HCT116 (cell line): ENCODE measurements at places on chromosomes 3 and 15. TPM values are rescaled to one million over a fixed set of nuclear protein-coding genes. Genes with fewer than 3 reads are reported as not detected.
A peak's percentile ranks its signal among the peaks of the same experiment; 100 is the strongest.

GRCh38 chr3:27287052-27287451 is 82.1 kb downstream of the NEK10 start:
- no peak for DNase-seq

- no peak for DNase-seq
Measured at GRCh38 chr3:190680691-190681090, 166.8 kb downstream of the IL1RAP start.

DNA sequence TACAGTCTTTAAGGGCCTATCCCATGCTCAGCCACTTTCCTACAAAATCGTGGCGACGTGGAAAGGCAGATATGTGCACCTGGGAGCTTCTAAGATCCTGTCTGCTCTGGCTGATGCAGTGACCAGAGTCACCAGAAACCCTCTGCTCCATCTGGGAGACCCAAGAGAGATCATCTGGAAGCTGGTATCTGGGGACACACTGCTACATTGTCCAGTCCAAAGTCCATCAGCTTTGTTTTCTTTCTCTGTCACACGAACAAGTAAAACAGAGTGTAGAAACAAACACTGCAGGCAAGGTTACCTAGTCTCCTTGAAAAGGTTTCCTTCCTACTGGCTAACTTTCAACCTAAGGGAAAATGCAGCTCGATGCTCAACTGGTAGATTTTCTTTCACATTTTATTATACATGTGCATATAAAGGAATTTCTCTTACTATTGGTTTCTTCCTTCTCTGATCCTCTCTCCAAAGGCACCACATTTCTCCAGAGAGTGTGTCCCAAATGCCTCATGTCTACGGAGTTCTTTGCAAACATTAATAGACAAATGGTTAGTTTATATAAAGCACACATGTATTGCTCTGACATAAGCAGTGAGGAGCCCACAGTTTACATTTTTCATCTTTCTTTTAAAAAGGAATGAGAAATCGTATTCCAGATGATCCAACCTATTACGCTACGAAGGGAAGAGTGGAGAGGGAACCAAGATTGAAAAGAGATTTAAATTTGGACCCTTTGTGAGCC is 8.3 kb upstream of the GREM1 start:
- no peak for DNase-seq

DNA sequence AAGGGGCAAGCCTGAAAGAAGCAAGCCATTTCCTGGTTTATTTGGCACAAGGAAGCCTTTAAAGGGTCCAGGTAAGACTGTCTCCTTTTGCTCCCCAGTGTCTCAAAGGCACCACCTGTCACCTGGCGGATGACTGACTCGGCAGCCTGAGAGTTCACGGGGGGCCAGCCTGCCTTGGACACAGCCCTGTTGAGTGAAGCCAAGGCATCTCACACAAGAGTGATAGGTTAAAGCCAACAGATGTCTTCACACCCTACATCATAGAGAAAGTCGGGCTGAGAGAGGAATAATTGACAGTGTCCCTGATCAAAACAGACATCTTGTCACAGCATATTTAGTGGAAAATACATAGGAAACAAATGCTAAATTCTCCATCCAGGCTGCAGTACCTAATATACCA is 28.2 kb upstream of the LIPC start:
- DNase-seq, result no peak

GRCh38 chr15:27410996-27411605 is 440.1 kb downstream of the GABRG3 start:
- DNase-seq, result no peak

DNA sequence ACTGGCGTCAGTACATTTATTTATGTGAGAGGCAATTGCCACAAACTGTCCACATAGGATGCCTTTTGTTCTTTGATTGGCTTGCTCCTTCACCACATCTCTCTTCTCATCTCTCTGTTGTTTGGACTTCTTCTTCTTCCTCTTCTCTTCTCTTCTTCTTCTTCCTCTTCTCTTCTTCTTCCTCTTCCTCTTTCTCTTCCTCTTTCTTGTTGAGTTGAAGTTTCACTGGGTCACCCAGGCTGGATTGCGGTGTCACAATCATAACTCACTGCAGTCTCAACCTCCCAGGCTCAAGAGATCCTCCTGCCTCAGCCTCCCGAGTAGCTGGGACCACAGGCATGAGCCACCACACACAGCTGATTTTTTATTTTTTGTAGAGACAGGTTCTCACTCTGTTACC is 67.7 kb upstream of the GSK3B start:
- no peak for DNase-seq

GRCh38 chr3:195544634-195545033 is 1.5 kb upstream of the PPP1R2 start:
- DNase-seq, result no peak

DNA sequence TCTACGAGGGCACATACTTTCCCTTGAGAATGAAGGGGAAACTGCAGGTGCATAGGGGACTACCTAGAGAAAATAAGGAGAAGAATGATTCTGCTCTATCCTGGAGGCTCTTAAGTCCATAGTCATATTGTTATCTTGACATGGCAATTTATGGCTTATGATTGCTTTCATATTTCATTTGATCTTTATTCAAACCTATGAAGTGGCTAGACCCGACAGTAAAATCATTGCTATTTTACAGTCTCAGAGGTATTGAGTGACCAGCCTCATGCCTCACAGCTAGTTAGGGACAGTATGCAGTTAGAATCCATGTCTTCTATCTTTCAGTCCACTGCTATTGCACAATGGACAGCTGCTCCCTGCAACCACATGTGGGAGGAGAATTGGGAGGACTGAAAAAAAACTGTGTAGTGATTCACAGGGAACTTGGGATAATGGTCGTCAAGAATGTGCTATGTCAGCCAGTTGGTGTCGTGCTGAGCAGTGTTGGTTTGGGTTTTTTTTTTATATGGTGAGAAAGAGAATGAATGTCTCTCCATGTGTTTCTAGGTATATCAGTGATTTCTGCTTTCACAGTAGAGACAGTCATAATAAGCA is 63.2 kb upstream of the SPPL2A start:
- DNase-seq, result peak; percentile 27

GRCh38 chr3:150956376-150956775 is 16.2 kb downstream of the CLRN1 start:
- DNase-seq, result no peak

DNA sequence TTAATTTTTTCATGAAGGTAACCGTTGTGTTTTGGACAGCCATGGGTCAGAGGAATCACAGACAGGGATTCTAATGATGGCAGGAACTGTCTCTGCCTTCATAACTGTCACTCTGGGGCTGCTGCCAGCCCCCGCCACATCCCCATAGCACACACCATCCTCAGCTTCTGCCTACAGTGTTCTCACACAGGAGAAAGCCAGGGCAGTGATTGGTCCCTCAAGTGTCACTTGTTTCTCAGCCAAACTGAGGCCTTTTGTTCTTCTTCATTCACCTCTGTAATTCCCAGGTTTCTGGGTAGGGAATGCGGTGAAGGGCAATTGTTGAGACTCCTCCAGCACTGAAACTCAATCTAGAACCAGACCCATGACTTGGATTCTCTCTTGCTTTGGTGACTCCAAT is 65.4 kb upstream of the C3orf80 start:
- no peak for DNase-seq

DNA sequence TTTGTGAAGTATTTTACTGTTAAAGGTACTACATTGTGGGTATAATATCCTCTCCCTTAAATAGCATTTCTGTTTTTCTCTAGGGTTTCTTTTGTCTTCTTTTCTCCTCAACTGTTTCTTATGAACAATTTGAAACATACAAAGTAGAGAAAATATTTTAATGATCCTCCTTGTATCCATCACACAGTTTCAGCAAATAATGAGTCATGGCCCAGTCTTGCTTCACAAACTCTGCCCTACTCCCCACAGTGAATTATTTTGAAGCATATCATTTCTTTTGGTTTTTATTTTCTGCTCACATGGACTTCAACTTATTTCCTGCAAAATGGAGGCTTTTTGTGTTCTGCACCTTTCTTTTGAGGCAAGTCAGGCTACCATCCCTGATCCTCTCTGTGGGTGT is 6.1 kb upstream of the SCAANT1 start:
- no peak for DNase-seq

GRCh38 chr3:81462921-81463320 is 298.5 kb downstream of the GBE1 start:
- DNase-seq, result no peak

DNA sequence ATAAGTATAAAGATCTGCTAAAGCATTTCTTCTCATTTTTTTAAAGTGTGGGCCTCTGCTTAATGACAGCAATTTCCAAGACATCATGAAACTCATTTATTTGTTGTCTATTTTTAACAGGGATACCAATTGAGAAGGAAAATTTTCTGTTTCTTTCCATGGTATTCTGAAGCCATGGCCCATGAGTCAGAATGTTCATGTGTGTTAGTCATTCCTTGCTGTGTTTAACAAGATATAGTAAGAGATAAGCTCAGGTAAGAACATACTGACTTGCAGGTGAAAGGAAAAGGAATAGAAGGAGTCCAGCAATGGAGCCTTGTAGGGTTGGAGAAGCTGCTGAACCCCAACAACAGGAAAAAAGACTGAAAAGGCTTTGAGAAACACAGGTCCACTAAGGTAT is 17.0 kb upstream of the ARID3B start:
- no peak for DNase-seq

DNA sequence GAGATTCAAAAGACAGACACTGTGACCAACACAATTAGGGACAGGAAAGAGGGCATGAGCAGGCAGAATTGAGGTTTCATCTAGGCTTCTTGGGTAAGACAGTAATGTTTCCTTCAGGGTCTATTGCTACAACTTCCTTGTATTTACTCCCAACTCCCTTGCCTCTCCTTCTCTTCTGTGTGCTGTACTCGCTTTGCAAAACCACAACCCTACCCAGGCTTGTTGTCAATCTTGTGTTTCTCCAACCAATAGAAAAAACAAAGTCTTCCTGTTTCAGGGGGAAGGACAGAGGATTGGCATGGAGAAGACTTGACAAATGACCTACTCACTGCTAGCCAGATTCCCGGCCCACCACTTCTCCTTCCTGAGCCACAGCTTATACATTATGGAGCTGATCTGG is 36.3 kb upstream of the MASP1 start:
- no peak for DNase-seq

DNA sequence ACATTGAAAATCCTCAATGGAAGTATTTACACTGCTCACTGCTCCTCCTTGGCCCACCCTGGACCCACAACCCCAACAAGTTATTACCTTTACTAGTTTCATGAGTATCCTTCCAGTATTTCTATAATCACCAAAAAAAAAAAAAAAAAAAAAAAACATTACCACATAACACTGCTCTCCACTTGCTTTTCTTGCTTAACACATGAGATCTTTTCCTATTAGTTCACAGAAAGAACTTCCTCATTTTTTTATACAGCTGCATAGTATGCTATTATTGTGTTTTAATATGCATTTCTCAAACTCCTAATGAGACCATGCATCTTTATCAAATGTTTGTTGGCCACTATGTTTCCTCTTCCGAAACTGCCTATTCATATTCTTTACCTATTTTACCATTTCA is 14.6 kb downstream of the GABPB1 start:
- no peak for DNase-seq

- DNase-seq, result no peak
Measured at GRCh38 chr15:99165956-99166689, 61.2 kb downstream of the SYNM start.

DNA sequence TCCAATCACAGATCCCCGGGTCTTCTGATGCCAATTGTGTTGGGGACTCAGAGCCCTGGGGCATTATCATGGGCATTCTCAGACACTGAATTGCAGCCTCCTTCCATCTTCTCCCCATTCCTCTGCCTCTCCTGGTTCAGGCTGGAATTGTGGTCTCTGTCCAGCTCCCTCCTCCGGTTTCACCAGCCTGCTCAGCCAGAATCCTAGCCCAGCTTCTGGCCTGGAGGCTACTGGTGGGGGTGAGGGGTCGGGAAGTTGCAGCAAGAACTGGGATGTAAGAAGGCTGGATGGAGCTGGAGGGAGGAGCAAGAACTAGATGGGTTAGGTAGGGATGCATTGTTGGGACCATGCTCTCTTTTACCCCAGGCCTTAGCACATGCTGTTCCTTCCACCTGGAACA is 53.5 kb downstream of the TLE3 start:
- DNase-seq, result no peak

DNA sequence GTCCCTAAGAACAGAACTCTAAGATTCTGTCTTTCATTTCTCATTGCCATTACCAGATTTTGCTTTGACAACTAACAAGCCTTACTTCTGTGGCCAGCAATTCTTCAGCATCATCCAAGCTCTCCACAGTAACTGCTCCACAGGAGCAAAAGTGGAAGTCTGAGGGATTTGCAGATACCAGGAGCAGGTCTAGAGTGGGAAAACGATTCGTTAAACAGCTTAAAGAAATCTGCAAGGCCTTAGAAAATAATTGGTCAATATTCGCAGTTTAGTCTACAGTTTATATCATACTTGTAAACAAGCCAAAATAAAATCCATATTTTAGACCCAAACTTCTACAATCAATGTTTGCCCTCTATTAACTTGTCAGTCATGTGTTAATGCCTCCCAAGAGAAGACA is 24.1 kb downstream of the MYH15 start:
- DNase-seq, result no peak

GRCh38 chr15:95511671-95512070 is 818.8 kb upstream of the NR2F2 start:
- DNase-seq, result no peak

DNA sequence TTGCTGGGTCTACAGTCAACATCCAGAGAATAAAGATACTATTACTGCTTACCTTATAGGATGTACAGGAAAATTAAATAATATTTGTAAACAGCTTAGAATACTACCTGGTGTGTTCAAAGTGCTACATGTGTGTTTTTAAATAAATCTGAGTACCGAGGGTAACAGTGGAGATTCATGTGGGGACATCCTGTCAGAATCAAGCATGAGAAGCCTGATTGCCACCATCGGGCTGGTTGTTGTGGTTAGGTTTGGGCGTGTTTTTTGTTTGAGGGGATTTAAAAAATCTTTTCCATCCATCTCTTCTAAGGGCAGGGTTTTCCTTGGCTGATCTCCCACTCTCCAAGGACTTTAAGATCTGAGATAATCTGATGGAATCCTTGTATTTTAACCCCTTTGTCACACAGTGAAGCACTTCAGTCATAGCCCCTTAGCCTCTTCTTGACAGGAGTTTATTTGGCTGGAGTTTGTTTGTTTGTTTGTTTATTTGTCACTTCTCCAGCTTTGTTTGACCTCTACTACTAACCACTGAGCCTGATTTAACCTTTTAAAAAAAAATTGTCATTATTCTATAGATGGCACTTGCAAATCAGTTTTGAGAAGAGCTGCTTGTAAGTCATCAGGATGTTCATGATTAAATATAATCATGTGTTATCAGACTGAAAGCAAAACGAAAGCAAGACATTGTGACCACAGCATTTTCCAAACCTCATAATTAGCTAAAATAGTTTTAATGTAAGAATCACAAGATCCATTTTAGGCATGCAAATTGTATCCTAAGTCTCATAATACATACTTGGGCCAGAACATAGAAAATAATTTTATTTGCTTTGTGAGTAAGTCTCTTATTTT is 72.8 kb upstream of the RARB start:
- DNase-seq, result no peak

The UMPS gene
- 41.3 TPM for total RNA-seq

The ADAMTS17 gene
- total RNA-seq, result 4.2 TPM

The SPATA12 gene
- total RNA-seq, result 0.22 TPM

The GOLGA6L4 gene
- 3.2 TPM for total RNA-seq

The C3orf18 gene
- total RNA-seq, result 10.1 TPM

The PRR20G gene
- 0.30 TPM for total RNA-seq

The MEGF11 gene
- 2.3 TPM for total RNA-seq

The EOMES gene
- 1.4 TPM for total RNA-seq
